Natural killer cell (primary cell): ENCODE measurements at places on chromosomes 6 and 20. TPM values are rescaled to one million over a fixed set of nuclear protein-coding genes. Genes with fewer than 3 reads are reported as not detected.

HRH3 gene
- not detected for total RNA-seq

DNA sequence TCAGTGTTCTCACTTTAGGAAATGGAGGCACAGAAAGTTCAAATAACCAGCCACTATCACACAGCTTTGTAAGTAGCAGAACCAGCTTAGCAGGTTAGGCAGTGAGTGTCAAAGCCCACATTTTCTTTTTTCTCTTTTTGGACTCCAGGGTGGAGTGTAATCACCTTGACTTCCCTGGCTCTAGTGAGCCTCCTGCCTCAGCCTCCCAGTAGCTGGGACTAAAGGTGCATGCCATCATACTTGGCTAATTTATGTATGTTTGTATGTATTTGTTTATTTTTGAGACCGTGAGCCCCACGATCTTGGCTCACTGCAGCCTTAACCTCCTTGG lies 7.8 kb upstream of the NCOA3 start:
- DNase-seq = no peak

DNA sequence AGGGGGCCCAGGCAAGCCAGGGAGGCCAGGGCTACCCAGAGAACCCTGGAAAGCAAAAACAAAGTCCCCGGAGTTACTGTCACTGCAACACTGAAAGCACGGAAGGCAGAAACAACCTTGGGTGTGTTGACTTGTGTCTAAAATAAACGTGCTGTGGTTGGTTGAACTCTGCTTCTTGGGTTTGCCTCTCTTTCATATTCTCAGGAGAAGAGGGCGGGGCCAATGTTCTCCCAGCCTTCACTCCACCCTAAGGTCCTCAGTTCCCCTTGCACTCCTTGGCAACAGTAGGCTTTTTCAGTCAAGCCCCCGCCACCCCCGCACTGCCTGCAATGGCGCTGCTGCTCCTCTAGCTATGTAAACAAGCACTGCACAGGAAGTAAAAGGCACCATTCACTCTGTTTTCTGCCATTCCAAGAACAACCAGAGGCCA lies 60.9 kb downstream of the COL9A1 start:
- no peak for DNase-seq

DNA sequence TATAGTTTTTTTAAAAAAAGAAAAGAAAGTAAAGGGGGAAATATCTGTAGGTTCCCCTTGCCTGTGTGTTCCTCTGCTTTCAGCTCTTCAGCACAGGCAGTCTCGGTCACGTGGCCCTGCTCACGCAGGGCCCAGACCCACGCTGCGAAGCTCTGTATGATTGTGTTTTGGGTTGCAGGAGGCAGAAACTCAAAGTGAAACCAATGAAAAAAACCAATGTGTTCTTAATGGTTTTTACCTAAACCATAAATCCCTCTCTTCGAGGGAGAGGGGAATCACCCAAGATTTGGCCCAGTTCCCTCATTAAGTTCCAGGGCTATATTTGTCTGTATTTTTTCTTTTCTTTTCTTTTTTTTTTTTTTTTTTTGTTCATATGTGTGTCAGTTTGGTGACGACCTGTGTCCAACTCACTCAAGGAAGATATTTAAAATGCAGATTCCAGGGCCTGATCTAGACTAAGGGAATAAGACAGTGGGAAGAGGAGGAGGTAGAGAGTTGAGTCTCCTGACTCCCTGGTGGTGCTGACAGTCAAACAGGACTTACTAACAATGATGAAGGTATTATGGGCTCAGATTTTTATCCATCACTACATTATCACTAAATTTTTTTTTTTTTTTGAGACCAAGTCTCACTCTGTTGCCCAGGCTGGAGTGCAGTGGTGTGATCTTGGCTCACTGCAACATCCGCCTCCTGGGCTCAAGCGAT lies 33.8 kb upstream of the RREB1 start:
- DNase-seq = no peak

DNA sequence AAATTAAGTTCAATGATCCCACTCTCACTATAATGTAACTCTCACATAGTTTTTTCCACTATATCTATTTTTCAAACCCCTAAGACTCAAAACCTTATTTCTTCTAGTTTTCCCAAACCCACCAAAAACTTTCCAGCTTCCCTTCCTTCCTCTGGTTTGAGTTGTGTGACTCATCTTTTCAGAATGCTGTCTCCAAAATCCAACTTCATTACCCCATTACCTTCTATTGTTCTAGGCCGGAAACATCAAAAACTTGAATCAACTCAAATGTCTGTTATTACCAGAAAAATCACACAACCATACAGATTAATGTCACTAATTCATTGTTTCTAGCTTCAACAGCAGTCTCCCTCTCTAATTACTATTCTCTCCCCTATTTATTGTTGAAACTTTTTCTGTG lies 1090.3 kb downstream of the HACE1 start:
- DNase-seq = no peak

DNA sequence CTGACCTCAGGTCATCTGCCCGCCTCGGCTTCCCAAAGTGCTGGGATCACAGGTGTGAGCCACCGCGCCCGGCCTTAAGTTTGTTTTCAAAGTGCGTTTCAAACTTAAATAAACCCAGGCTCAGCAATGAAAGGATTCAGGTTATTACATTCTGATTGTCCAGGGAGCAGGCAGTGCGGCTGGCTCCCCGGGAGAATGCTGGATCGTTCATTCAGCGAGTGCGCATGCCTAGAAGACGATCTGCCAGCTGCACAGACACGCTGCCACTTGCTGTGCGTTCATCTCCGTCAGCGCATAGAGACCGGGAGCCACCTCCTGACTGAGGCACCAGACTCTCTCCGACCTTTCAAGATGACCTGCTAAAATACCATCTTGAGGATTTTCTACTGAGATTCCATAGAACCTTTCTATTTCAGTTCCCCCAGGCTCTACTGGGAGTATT lies 163.9 kb upstream of the ZNF217 start:
- no peak for DNase-seq

C6orf15 gene
- total RNA-seq = not detected

DNA sequence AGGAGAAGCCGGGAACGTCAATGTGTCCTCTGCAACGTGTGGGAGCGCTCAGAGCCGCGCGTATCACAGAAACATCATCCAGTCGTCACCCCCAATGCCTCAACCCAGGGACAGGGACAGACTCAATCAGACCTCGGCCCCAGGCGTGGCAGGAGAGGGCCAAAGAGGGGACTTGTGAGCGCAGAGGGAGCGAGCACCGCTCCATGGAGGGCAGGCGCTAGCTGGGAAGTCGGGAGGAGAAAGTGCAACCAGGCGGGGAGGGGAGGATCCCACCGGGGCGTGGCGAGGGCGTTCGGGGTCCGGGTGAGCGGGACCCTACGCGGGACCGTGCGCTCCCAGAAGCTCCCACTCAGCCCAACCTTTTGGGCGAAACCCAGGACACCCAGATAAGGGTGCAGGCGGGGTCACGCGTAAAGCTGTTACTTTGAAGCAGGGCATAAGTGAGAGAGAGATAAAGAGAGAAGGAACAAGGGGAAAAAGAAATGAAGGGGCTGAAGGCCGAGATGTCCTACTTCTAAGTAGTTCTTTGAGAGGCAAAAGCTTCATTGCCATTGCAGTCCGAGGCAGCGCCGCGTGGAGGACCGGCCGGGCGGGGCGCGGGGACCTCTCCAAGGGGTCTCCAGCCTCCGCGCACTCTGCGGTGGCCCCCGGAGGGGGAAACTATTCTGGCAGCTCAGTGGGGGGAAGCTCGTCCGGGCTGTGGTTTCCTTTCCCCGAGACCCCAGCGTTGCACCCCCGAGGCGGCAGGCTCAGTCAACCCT lies 862 bp upstream of the SOBP start:
- no peak for DNase-seq

DNA sequence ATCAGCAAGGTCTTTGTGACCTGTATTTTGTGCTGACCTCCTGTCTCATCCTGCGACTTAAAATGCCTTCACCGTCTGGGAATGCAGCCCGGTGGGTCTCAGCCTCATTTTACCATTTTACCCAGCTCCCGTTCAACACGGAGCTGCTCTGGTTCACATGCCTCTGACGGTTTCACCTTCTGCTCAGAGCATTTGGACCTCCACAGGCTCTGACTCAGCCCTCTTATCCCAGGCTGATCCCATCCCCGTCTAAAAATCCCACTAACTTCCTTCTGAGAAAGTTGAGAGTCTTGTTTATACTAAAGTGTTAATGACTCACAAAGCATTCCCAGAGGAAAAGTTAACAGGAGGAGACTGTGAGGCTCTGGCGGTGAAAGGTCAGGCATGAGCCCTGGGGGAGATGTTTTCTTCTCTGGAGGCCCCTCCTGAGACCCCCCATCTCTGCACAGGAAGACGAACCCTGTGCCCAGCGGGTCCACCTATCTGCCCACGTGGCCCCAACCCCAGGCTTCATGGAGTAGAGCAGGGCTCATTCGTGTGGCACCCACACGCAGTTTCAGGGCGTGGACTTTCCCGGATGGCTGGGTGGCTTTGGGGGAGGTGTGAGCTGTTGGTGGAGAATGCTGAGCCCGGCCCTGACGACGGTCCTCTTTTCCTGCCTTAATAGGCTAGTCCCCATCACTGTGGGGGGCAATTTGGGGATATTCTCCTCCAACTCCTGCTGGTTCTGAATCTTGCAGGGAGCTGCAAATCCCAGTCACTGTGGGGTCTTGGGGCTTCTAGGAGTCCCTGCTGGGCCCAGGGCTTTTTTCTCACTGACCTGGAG lies 3.3 kb upstream of the BIRC7 start:
- no peak for DNase-seq

LST1 gene
- total RNA-seq = 50.5 TPM

GRCh38 chr6:112475083-112475482 lies 128.0 kb downstream of the RFPL4B start:
- DNase-seq = no peak
